CD4-positive, alpha-beta T cell treated with Interleukin-6 at 100 ng/mL for 8 hours (primary cell): ENCODE measurements at places on chromosomes 1 and 21.

DNA sequence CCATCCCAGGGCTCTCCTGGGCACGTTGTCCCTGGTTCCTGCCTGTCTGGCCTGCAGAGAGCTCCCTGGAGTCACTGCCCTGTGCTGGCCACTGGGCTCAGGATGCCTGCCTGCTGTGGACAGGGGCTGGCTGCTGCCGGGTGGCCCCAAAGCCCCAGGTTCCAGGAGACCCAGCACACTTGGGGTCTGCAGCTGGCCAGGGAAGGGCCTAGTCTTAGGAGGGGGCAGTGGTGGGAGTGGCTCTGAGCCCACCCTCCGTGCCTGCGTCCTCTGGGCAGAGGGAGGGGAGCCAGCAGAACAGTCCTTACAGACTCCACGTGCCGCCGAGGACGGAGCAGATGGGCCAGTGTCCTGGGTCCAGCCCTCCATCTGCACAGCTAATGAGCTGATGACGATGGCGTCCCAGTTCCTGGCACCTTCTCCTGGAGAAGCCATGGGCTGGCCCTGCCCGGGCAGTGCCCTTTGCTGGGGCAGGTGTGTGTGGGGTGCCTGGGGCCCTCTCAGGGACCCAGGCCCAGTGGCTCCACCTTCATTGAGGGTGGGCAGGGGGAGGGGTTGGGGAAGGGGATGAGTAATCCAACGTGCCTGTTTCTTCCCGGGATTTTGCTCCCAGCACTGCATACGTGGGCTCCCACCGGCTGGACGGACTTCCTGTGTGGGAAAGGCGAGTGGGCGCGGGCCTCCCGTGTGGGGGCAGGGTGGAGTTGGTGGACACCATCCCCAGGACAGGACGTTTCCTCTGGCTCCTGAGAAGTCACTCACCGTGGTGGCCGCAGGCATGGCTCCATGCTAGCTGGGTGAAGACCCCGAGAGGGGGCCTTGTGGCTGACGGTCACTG, 6.8 kb upstream of the PLCH2 start:
- no peak for DNase-seq

GRCh38 chr1:206796981-206797402, 24.7 kb upstream of the IL10 start:
- DNase-seq = no peak

GRCh38 chr1:199109160-199109559, 470.3 kb downstream of the PTPRC start:
- no peak for DNase-seq

DNA sequence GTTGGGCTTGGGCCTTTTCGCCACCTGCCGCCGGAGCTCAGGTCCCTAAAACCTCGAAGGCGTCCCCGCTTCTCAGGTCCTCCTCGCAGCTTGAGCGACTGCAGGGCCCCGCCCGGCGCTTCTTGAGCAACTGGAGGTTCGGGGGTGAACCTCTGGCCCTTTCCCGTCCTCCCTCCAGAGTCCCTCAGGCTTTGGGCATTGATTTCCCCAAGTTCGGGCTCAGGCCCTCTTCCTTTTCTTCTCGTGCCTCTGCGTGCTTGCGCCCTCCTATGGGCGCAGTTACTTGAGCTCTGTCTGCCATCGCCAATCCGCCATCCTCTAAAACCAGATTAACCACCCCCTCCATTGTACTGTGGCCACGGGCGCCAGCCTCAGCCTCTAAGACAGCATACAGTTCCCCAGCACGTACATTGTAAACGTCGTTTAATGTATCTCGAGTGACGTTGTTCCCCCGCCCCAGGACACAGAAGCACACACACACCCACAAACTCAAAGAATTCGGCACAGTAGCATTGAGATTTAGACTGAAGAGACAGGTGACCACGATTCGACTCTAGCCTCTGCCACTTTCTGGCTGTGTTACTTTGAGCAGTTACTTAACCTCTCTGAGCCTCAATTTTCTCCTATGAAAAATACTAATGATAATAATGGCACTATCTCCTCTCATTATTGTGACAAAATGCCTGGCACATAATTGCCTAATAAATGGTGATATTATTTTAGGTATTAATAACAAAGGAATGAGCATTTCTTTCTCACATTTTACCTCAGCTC, 22.6 kb downstream of the BTG2 start:
- peak; percentile 73 for DNase-seq

DNA sequence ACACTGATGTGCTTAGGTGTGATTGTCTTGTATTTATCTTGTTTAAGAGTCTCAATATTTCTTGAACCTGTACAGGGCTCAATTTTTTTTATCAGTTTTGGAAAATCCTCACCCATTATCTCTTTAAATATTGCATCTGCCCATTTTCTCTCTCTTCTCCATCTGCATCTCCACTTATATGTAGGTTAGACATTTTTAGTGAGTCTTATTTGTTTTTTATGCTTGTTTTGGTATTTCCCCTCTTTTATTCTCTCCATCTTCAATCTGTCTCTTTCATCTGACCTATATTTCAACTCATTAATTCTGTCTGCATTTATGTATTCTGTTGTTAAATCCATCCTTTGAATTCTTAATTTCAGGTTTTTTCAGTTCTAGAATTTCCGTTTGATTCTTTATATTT, 32.9 kb upstream of the SHCBP1L start:
- no peak for DNase-seq

GRCh38 chr1:210340311-210340710, 11.6 kb downstream of the HHAT start:
- DNase-seq = no peak

- DNase-seq = no peak
These were observed 11.1 kb downstream of the ITGA10 start for GRCh38 chr1:145898756-145899155.

- no peak for DNase-seq
These were observed 80.4 kb upstream of the EDN2 start for GRCh38 chr1:41564741-41565475.

DNA sequence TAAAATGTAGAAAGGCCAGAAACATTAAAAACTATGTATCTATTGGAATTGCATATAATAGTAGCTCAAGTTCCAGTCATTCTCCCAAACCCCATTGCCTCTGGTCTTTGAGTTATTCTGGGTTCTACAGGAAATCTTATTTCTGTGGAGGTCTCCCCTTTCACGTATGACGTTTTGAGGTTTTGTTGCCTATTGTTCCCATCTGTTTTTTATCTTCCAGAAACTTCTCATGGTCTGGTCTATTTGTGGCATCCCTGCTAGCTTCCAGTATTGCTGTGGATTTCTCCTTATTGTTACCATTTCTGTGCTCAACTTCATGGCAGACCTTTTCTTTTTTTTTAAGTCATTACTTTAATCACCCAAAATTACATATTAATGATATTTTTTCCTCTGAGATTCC, 43.3 kb downstream of the DTL start:
- no peak for DNase-seq

DNA sequence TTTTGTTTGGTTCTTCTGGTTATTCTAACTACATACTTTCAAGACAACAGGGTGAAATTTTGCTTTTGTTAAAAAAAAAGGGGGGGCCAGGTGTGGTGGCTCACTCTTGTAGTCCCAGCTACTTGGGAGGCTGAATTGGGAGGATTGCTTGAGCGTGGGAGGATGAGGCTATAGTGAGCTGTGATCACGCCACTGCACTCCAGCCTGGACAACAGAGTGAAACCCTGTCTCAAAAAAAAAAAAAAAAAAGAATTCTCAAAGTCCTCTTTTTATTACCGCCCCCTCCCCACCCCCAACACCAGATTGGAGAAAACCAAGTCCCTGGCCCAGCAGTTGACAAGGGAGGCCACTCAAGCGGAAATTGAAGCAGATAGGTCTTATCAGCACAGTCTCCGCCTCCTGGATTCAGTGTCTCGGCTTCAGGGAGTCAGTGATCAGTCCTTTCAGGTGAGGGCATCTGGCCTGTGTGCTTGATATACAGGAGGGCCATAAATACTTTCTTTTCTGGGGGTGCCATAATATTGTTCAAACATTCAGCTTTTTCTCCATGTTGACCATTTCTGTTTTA, 50.2 kb downstream of the LAMC2 start:
- DNase-seq = no peak

DNA sequence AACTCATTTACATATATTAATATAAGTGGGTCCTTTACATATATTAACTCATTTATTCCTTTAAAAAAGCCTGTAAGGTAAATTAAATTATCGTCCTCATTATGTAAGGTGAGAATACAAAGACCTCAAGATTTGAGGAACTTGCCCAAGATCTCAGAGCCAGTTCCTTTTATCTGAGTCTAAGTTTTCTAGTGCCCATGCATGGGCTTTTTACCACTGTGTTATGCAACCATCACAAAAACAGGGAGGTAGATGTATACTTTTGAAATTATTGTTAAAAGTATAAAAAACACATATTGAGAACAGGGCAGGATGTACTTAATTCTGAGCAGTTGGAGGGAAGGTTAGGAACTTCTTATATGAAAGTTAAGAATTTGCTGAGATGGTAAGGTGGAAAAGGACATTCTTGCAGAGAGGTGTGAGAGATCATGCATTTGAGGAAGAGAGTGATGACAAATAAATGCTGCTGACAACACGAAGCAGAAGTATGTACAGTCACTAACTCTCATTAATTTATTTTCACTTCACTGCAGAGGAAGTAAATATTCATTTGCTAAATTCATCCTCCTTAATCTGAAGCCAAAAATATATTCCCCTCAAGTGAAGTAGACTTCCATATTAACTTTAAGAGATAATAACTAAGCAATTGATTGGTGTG, 28.9 kb upstream of the LYPLAL1 start:
- no peak for DNase-seq

GRCh38 chr1:165629848-165630628, 996 bp upstream of the MGST3 start:
- DNase-seq = no peak

DNA sequence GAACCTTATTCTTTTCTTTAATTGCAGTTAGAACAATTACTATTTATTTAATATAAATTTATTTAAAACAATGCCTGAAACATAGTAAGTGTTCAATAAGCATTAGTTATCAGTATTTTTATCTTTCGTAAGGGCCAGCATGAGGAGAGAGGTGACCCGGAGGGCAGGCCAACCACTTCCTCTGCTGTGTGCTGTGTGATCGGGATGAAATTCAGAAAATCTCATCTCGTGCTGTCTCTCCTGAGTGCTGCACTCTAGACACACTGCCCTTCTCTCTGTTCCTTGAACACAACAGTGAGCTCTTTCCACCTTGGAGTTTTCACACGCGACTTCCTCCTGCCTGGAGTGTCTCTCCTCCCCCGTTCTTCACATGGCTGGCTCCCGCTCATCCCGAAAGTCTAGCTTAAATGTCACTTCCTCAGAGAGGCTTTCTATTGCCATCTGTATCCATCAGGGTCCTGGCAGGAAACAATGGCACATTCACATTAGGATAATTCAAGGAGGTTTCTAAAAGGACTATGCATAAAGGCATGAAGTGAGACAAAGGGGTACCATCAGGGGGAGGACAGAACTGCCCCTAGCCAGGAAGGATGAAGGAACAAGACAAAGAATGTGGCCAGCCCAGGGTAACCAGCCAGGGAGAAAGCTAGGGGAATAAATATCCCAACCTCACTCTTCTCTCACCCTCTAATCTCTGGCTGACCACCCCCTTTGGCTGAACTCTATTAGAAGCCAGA, 142.6 kb upstream of the GJB5 start:
- no peak for DNase-seq

GRCh38 chr1:116414364-116414763, 41.3 kb downstream of the ATP1A1 start:
- no peak for DNase-seq

DNA sequence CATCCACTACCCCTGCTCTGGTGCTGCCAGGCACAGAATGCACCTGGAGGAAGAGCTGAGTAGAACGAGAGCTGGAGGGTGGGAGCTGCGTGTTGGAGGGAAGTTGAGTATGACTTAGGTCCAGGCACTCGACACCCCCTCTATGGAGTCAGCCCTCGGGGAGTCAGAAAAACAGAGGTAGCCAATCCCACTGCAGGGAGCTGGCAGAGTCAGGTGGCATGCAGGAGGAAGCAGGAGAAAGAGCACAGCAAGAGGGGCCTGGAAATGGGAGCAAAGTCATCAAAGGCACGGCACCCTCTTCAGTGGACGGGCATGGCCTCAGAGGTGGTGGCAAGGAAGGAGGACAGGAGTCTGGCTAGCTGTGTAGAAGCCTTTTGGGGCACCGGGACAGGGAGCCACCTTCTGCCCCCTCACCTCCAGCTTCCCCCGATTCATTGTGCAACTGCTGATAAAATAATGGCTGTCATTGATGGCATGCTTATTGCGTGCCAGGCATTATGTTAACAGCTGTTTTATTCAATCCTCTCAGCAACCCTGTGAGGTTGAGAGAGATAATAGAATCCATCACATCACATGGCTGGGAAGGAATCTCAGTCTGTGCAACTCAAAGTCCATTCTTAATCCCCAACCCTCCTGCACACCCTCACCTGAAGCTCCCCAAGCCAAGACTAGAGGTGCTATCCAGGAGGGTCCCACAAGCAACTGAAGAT, 42.0 kb downstream of the C1orf198 start:
- no peak for DNase-seq

DNA sequence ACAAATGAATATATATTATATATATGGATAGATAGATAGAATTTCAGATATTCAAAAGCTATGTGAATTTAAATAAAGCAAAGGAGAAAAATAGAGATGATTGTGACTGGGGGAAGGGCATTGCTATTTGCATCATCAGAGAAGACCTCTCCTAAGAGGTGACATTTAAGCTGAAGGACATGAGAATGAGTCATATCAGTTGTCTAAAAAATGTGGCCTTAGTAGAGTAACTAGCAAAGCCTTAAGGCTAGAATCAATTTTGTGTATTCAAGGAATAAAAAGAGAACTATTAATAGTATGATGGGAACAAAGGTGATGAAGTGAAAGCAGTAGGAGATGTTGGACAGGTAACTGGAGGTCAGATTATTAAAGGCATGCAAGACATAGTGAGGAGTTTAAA, 34.8 kb upstream of the SLC35F3 start:
- DNase-seq = no peak

GRCh38 chr1:11657654-11658053, 3.0 kb downstream of the FBXO44 start:
- no peak for DNase-seq

- no peak for DNase-seq
These were observed 3.2 kb downstream of the ANXA9 start for GRCh38 chr1:150985179-150985825.

GRCh38 chr1:69246710-69247109, 321.0 kb upstream of the LRRC7 start:
- no peak for DNase-seq

- DNase-seq = no peak
These were observed 18.7 kb upstream of the POFUT2 start for GRCh38 chr21:45306453-45306831.

DNA sequence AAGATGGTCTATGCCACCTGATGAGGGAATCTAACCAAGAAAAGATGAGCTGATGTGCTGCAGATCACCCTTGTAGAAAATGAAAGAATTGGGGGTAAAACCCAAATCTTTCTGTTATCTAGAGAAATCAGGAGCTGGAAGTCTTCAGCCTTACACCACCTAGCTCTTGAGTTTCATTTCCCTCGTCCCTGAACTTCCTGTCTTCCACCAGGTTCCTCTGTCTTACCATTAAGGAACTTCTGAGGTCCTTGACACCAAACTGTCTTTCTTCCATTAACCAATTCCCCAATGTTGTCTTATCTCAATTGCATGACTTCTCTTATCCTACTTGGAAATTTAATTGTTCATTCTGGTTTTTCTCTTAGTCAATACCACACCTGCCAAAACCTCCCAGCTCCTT, 31.5 kb downstream of the LPAR3 start:
- no peak for DNase-seq
